DMS 273 treated with DMSO at 0.1 percent for 48 hours (cell line): ENCODE measurements at places on chromosomes 7 and 10.

GRCh38 chr7:128859232-128860157 is 3.2 kb upstream of the ATP6V1F start:
- no peak for DNase-seq

GRCh38 chr10:80600256-80600655 is 62.6 kb downstream of the SH2D4B start:
- no peak for DNase-seq

- no peak for DNase-seq
These were observed 27.3 kb downstream of the SLC18A2 start for GRCh38 chr10:117268258-117268657.

GRCh38 chr10:11184093-11184492 is 166.4 kb downstream of the CELF2 start:
- DNase-seq = no peak

GRCh38 chr7:98467570-98468312 is 66.9 kb upstream of the BAIAP2L1 start:
- no peak for DNase-seq

DNA sequence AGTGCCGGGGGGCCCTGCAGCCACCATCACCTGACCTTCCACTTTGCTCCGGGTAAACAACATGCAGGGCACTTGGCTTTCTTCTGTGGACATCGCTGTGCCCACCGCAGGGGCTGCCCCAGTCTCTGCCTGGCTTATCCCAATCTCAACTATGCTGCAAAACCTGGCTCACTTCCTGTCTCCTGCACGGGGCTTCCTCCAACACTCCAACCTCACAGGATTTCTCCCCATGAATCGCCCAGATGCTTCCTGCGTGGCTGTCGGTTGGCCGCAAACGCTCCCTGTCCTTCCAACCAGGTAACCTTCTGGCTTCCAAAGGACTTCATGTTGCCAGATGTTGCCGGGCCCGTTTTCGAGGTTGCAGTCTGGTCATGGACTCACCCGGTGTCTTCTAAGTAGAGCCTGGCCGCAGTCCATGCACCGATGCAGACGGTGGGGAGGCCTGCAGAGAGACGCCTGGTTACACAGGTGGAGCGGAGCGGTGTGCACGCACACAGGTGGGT is 109.0 kb downstream of the VIPR2 start:
- no peak for DNase-seq

GRCh38 chr7:88106434-88106833 is 113.4 kb downstream of the SRI start:
- no peak for DNase-seq

- DNase-seq = no peak
These were observed 45.0 kb upstream of the MGAM2 start for GRCh38 chr7:142066536-142066935.

DNA sequence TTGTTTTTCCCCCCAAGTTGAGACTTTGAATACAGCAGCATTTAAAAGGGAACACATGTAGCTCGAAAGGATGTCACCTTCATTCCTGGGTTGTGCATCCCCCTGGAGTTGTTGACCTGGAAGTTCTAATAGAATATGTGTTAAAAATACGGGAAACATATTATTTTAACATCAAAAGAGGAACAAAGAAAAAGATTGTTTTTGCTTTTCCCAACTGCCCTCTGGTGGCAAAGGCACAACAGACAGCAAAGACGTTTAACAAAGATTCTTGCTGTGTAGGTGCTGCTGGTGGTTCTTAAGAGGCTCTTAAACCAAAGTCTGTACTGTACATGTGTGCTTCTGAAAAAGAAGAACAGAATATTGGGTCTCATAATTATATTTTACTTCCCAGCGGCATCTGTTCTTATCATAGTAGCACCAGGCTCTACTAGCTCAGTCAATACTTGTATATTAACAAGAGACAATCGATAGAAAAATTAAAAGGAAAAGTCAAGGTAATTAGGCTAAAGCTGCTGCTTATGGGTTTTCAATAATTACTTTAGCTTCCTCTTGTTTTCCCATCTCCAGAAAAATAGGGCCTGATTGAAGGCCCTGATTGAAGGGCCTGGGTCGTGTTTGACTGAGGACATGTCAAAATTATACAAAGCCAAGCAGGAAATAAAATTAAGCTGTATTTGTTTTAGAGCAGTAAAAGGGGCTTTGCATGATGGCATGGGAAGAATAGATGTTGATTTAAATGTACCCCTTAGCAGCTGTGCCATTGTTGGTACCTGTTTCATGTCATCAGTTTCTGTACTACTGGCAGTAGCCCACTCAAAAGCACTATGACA is 384.2 kb upstream of the LRGUK start:
- DNase-seq = no peak

- DNase-seq = no peak
These were observed 73.9 kb upstream of the VIPR2 start for GRCh38 chr7:159218607-159219006.

GRCh38 chr7:867001-867405 is 9.4 kb upstream of the GET4 start:
- no peak for DNase-seq

- DNase-seq = no peak
These were observed 274.3 kb upstream of the NEBL start for GRCh38 chr10:21171197-21171935.

GRCh38 chr7:137948845-137949330 is 53.0 kb downstream of the CREB3L2 start:
- DNase-seq = no peak

DNA sequence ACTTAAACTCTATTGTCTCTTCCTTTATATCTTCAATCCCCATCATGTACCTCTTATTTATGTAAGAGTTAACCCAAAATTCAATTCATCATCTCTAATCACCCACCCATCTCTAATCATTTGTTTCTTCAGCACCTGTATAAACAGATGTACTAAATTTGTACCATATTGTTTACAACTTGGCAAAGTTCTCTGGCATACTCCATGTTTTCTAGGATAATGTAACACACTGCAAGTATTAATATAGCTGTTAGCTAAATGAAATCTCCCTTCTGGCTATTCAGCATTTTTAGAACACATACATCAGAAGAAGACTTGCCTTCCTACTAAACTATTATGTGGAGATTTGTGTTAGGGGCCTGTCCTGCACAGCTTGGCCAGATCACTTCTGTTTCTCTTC is 33.1 kb downstream of the MALSU1 start:
- DNase-seq = no peak

DNA sequence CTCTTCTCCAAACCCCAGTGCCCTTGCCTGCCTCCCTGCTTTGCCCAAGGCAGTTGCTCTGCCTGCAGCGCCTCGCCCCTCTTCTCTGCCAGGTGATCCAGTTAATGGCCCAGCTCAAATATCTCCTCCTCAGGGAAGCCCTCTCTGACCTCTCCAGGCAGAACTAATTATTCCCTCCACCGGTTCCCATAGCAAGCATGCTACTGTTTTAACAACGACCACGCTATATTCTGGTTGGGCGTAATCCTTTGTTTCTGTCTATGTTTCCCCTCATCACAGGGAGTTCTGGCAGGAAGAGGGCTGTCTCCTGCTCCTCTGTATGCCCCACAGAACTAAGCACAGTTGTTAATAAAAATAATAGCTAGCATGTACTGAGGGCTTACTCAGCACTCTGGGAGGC is 36.8 kb upstream of the R3HCC1L start:
- no peak for DNase-seq

- DNase-seq = no peak
These were observed 80.0 kb upstream of the FEZF1 start for GRCh38 chr7:122384528-122384927.

GRCh38 chr10:105207476-105207995 is 566.4 kb downstream of the SORCS3 start:
- DNase-seq = no peak

GRCh38 chr10:89553064-89553734 is 17.8 kb upstream of the SLC16A12 start:
- DNase-seq = no peak

- DNase-seq = no peak
These were observed 12.4 kb downstream of the PRKG1 start for GRCh38 chr10:51086710-51087109.

DNA sequence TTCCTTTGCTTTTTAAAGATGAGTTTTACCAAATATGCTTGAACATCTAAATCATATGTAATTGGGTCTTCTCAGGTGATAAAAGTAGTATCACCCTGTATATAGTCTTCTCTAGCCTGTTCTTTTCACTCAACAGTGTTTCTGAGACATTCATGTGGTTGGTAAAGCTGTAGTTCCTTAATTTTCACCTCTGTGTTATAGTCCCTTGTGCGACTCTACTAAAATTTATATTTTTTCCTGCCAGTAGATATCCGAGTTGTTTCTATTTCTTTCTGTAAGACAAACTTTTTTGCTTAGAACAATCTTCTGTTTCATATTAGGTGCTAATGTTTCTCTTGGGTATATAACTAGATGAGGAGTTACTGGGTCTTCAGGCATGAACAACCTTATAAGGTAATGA is 35.6 kb downstream of the SYPL1 start:
- DNase-seq = no peak

DNA sequence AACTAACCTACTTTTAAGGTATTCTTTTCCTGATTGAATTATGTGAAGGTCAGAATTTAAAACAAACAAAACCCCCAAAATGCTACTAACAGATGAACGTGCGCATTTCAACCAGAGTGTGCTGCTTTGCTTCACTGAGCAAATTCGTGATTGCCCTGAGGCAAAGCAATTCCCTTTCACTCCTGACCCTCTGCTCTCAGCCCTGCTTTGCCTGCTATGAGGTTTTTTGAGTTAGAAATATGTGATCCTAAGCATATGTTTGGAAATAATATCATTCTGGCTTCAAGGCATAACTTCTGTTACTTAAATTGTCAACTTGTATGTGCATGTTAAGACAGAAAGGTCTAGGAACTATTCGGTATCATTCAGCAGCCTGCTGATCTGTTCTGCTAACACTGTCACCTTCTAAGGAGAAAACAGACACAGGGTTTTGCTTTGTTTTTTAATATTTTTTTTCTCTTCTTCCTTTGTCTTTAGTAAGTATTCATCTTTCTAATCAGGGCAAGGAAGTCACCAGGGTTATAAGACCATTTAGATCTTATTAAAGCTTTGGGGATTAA is 124.2 kb downstream of the GNAT3 start:
- no peak for DNase-seq

- DNase-seq = no peak
These were observed 32.5 kb downstream of the CPXM2 start for GRCh38 chr10:123858907-123859652.

GRCh38 chr10:44293306-44293778 is 91.6 kb downstream of the CXCL12 start:
- no peak for DNase-seq

- no peak for DNase-seq
These were observed 83.5 kb upstream of the PRKG1 start for GRCh38 chr10:50990568-50991455.

DNA sequence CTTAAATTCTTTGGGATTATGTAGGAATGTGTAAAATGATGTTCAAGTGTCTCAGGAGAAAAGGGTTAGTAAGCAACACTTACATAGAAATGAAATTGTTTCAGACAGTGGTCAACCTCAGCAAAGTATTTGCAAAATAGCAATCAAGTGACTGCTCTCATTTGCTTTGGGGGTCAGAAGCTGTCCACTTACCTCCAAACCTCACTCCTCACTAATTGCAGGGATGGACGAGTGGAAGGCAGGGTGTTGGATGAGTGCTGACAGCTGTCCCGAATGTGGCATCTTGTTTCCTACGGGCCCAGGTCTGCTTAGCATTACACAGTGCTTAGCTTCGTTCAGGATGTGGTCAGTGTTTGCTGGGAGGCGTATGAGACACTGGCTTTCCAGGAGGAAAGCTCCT is 437.0 kb downstream of the SUGCT start:
- DNase-seq = no peak

DNA sequence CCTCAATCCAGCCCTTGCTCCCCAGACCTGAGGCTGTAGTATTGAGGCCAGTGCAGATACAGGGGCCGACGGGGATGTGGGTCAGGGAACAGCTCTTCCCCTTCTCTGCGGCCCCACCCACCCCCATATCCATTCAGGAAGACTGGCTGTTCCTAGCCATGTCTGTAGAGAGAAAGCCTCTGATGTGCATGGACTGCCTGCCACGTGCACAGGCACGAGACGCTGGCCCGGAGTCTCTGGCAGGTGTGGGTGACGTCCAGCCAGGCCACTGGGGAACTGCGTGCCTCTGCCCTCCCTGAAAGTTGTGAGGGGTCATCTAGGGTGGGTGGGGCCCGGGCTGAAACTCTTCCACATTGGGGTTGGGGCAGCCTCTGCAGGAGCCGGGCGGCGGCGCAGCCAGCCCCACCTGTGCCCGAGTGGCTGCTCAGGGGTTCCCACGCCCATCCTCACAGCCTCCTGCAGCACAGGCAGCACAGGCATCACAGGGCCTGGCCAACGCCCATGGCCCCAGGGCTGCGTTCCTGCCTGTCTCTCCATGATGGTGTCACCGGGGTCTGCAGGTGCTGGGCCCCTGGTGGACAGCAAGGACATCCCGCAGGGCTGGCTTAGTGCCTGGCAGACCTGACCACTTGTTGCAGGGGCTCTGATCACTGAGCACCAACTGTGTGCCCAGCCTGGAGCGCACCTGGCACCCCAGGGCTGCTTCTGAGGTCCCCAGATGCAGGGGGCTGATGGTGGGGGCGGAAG is 27.5 kb downstream of the MICALL2 start:
- DNase-seq = no peak

DNA sequence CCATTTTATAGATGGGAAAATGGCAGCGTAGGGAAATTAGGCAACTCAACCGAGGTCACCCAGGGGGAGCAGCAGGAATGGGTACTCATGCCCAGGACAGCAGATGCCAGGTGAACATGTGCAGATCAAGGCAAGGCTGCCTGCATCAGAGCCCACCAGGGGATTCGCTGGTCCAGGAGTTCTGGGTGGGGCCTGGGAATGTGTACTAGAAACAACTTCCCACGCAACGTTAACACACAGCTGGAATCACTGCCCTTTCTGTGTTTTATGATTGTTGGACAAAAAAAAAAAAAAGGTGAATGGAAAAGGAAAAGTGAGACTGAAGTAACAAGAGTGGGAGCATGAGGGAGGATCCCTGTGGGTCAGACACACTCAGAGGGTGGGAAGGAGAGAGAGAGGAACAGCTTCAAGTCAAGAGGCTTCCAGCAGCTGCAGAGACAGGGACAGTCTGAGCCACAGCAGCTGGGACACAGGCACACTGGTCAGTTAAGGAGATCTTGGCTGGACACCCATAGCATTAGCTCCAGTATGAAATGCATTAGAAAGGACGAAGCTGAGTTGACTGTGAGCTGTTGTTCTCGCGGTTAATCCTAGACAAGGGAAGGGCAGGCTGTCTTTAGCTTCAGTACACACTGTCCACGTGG is 187.9 kb upstream of the INHBA start:
- no peak for DNase-seq

DNA sequence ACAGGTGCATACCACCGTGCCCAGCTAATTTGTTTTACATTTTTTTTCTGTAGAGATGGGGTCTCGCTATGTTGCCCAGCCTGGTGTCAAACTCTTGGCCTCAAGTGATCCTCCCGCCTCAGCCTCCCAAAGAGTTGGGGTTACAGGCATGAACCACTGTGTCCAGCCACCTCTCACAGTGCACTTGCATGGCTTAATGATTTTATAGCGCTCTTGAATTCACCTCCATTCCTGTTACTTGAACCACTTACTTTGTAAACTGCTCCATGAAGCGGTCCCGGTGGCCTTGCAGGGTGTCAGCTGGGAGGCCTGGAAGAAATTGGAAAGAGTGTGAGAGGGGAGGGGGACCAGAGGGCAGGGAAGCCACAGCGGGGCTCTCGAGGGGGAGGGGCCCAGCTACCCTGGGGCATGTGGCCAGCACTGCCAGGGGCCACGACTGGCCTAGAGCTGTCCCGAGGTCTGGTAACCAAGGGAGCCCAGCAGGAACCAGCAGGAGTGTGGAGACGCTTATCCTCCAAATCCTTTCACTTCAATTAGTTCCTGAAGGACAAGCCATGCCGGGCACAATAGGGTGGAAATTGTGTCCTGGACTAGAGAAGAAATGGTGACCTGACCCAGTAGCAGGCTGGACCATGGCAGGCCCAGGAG is 76.0 kb downstream of the SPDYE5 start:
- no peak for DNase-seq
